ENCODE measurements at places on chromosomes 6 and 20. TPM values are rescaled to one million over a fixed set of nuclear protein-coding genes. Genes with fewer than 3 reads are reported as not detected.
A peak's percentile ranks its signal among the peaks of the same experiment; 100 is the strongest.

The HEY2 gene
- 0.83 TPM for polyA plus RNA-seq

- peak; percentile 88 for DNase-seq
Measured at GRCh38 chr6:39309942-39310531, 4.2 kb downstream of the KCNK17 start.

The CFB gene
- 13.1 TPM for polyA plus RNA-seq

- DNase-seq, result no peak
Measured at GRCh38 chr6:118968416-118968815, 33.5 kb upstream of the MCM9 start.

The PNPLA1 gene
- 2.2 TPM for polyA plus RNA-seq

The FLRT3 gene
- 1.7 TPM for polyA plus RNA-seq

GRCh38 chr6:151091571-151091970, 148.2 kb upstream of the AKAP12 start:
- DNase-seq, result no peak

DNA sequence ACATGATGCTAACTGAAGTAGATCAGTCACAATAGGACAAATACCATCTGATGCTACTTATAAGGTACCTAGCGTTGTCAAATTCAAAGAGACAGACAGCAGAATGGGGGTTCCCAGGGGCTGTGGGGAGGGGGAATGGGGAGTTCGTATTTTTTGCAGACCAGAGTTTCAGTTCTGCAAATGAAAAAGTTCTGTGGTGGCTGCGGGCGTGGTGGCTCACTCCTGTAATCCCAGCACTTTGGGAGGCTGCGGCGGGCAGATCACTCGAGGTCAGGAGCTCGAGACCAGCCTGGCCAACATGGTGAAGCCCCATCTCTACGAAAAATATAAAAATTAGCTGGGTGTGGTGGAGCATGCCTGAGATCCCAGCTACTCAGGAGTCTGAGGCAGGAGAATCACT, 68.1 kb downstream of the SLC22A23 start:
- DNase-seq, result no peak

DNA sequence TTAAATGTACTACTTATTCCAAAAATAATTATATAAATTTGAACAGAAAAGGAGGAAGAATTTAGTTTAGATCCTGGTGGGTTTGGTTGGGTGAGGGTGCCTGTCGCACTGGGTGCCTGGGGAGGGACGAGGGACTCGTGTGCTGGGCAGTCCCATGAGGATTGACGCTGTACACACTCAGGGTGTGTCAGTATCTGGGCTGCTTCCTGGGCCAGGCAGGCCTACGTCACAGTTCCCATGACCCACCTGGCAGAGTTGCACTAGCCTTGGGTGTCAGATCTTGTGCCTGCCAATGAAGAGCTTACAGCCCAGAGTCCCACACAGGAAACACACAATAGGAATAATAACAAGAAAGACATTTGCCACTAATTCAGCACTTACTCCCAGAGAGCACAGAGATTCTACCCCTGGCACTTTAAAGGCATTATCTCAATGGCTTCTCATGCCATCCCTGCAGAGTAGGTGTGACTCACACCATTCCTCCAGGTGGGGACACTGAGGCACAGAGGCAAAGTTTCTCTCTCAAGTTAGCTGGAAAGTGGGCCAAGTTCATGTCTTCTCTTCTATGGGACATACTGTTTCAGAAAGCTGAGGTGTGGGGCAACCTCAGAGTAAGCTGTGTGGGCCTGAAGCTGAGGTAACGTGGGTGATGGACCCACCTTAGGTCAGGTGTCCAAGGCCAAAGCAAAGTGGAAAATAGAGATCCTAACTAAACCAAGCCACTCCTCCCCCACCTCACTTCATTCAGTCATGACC, 1.3 kb upstream of the SDCBP2 start:
- peak; percentile 91 for DNase-seq

DNA sequence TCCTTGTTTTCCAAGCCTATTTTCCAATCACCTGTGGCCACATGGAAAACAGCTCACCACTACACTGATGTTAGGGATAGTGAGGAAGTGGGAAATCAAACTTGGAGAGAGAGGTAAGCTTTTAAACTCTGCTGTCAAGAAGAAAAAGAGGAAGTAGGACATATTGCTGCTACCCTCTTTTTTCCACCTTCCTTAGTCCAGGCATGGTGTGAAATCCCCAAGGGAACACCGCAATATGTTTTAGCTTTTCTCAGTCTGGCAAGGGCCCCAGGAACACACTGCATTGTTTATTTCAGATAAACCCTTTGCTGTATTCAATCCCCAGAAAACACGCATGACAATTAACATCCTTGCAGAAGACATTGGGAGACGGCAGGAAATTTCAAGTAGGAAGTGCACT, 61.3 kb downstream of the HS3ST5 start:
- DNase-seq, result no peak

GRCh38 chr6:62236784-62237183, 49.2 kb downstream of the KHDRBS2 start:
- DNase-seq, result no peak

The POLH gene
- polyA plus RNA-seq, result 2.4 TPM

DNA sequence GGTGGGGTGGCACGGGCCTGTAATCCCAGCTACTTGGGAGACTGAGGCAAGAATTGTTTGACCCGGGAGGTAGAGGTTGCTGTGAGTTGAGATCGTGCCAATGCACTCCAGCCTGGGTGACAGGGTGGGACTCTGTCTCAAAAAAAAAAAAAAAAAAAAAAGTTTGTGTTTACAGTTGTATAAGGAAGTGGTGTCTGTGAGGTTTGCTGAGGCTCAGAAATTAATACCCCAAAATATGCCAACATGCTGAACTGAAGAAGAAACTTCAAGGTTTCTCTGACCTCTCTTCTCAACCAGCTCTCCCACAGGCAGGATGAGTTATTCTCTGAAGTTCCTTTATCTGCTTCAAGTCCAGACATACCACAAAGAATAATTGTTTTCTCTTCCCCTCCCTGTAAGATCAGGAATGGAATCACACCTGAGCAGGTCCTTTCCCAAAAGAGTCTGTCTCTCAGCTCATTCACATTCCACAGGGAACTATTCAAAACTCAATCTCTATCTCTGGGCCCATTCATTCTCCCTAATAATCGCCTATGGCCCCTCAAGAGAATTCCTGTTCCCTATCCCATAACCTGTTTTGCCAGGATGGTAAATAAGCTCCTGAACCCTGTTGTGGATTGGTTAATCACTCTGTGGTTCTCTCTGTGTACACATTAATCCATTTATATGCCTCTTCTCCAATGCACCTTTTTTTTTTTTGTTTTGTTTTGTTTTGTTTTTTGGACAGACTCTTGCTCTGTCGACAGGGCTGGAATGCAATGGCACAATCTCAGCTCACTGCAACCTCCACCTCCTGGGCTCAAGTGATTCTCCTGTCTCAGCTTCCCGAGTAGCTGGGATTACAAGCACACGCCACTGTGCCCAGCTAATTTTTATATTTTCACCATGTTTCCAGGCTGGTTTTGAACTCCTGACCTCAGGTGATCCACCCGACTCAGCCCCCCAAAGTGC, 17.4 kb upstream of the KIFC1 start:
- DNase-seq, result no peak

GRCh38 chr20:32626859-32627636, 41.9 kb upstream of the NOL4L start:
- peak; percentile 61 for DNase-seq

The SSTR4 gene
- not detected for polyA plus RNA-seq

The ZBTB46 gene
- 1.1 TPM for polyA plus RNA-seq

The CTAGE9 gene
- polyA plus RNA-seq, result not detected

The RWDD2A gene
- polyA plus RNA-seq, result 2.0 TPM

DNA sequence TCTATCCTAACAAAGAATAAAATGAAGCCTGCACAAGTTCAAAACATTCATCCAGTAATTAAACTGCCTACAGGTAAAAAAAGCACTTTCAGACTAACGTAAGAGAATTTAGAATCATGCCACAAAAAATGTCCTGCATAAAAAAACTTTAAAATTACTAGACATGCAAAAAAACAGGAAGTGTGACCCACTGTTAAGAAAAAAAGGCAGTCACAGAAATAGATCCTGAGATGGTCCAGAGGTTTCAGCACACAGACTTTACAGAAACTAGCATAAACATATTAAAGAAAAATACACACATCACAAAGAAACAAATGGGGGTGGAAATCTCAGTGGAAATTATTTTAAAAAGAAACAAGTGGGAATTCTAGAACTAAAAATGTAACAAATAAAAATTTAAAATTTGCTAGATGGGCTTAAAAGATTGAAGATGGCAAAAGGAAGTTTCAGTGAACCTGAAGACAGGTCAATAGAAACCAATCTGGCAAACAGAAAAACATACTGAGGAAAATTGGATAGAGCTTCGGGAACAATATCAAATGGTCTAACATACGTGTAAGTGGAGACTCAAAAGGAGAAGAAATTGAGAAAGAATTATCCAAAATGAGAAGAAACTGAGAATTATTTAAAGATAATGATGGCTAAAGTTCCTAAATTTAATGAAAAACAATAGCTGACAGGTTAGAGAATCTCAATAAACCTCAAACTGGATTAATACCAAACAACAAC, 3.4 kb upstream of the ZNF133 start:
- DNase-seq, result no peak

GRCh38 chr6:1613346-1613687, 3.6 kb downstream of the FOXC1 start:
- no peak for DNase-seq

- peak; percentile 10 for DNase-seq
Measured at GRCh38 chr6:28525496-28526039, at the start of gene GPX5. Gene GPX5 (plus strand): TSS chr6:28525881. CDS start chr6:28526014, 133 bp downstream.

- DNase-seq, result no peak
Measured at GRCh38 chr6:167000759-167001158, 1.6 kb downstream of the CEP43 start.

DNA sequence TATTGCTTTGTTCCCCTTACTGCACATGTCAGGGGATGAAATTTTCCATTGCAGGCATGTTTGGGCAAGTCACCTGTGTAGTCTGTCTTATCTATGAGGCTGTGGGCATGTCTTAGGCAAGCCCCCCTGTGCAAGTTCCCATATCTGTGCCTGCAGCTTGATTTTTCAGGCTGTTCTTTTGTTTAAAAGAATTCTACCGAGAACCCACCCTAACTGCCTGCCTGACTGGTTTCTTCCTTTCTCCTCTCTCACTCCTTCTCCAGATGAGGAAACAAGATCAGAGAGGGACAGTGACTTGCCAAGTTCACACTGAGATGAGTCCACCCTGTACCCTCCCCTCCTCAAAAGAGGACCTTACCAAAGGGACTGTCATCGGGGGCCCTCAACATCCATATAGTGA, 11.0 kb downstream of the TREML2 start:
- no peak for DNase-seq

- peak; percentile 7 for DNase-seq
Measured at GRCh38 chr6:86782328-86782727, 155.0 kb upstream of the HTR1E start.

The ZNF165 gene
- 1.7 TPM for polyA plus RNA-seq

- peak; percentile 29 for DNase-seq
Measured at GRCh38 chr6:4460586-4461475, 315.4 kb upstream of the CDYL start.

The PRICKLE4 gene
- 4.8 TPM for polyA plus RNA-seq

DNA sequence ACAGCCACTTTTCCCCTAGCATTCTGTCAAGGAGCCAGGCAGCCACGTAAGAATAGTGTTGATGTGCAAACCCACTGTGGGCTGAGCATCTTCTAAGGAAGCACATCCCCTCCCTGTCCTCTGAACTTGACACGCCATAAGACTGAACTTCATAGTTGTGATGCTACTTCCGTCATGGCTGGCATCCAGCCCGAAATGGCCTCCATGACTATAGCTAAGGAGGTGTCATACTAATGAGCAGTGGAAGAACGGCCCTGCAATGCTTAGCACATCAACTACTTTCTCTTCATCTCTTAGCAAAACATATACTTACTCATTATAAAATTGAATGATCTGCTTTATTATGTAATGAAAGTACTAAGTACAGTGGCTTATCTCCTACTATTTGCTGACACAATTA, 110.2 kb downstream of the GJA10 start:
- no peak for DNase-seq

The JPH2 gene
- 1.1 TPM for polyA plus RNA-seq

- no peak for DNase-seq
Measured at GRCh38 chr6:74626288-74626687, 579.6 kb downstream of the COL12A1 start.

GRCh38 chr6:123681957-123682462, 45.3 kb upstream of the TRDN start:
- no peak for DNase-seq

- DNase-seq, result no peak
Measured at GRCh38 chr6:121809211-121809610, 373.8 kb downstream of the GJA1 start.

The AAR2 gene
- polyA plus RNA-seq, result 17.1 TPM

DNA sequence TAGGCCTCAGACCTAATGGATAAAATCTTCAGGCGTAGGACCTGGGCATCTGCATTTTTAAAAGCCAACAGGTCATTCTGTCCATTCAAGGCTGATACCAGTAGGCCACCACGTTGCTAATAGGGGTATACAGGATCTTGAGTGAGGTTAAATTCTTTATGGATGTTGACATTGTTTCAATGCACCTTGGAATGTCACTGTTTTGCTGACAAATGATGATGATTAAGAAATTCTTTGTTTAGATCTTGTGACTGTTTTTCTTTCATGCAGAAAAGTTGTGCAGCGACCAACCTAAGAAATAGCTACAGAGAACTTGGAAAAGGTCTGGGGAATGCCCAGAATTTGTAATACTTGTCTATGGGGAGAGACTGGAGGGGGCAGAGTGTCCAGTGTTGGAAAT, 101.1 kb upstream of the CLDN20 start:
- no peak for DNase-seq

DNA sequence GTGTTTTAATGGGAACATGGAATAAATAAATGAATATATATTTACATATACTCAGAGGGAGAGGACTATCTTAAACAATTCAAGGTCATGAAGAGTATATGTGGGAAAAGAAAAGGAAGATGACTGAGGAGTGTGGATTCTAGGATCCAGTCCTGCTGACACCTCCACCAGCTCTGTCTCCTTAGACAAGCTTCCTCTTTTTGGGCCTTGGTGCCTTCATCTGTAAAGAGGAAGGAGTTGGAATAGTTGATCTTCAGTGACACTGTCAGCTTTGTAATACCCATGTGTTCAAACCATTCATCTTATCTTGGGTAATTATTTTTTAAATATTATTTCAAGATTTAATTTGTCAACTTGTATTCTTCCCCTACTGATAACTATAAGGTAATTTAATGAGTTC, 338.0 kb downstream of the ADGRB3 start:
- DNase-seq, result no peak

The NHSL1 gene
- 2.3 TPM for polyA plus RNA-seq

DNA sequence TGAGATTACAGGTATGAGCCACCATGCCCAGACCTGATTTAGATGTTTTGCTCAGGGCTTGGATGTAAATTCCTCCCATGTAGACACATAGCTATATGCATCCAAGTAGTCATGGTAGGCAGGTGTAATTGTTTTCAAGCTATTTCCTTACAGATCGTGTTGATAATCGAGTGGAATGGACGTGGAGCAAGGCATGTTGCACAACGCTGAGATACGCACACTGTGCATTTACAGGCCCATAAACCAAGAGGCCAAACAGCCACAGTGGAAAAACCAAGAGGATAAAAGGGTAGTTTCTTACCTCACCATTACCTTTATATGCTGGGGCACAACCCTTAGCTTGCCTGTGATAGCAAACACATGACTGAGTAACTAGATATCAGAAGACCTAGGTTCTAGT, 51.0 kb upstream of the ADGRF1 start:
- DNase-seq, result no peak

- DNase-seq, result no peak
Measured at GRCh38 chr20:17457588-17458190, 73.5 kb downstream of the BFSP1 start.

Data from stomach (tissue), 19 donors.